Kasumi-1 (cell line): ENCODE measurements at places on chromosomes 4 and X.

DNA sequence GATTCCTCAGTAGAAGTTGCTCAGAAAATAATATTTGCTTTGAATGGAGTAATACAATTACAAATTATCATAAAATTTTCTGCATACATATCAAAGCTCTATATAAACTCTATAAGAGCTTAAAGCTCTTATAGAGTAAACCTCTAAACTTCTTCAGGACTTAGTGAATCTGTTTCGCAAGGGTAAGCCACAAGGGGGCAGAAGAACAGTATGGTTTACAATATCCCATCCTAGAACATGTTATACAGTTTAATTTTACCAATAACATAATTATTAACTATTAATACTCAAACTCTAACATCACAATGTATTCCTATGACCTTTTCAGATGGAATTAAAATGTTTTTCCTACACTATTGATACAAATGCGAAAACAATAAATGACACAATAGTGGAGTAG lies 33.8 kb upstream of the SPANXN1 start:
- DNase-seq = no peak

DNA sequence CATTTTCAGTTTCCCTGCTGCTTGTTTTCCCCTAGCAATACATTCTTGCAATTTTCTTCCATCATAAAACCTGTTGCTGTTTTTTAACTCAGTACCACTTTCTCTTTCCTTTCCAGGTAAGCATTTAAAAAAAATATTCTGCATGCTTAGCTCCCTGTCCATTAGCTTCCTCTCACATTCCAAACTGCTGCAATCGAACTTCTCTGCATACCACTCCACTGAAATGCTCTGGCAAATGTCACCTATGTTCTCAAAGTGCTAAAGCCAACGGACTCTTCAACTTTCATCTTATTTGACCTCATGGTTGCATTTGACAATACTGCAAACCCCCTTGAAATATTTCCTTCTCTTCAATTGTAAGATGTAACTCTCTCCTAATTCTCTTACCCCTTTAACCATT lies 192.7 kb downstream of the ANAPC10 start:
- DNase-seq = no peak

GRCh38 chr4:188435381-188435780 lies 296.1 kb downstream of the TRIML1 start:
- no peak for DNase-seq

GRCh38 chr4:56342746-56343145 lies 44.5 kb downstream of the AASDH start:
- no peak for DNase-seq

- DNase-seq = no peak
Observed at GRCh38 chr4:152613351-152613750, 66.4 kb downstream of the TMEM154 start.

DNA sequence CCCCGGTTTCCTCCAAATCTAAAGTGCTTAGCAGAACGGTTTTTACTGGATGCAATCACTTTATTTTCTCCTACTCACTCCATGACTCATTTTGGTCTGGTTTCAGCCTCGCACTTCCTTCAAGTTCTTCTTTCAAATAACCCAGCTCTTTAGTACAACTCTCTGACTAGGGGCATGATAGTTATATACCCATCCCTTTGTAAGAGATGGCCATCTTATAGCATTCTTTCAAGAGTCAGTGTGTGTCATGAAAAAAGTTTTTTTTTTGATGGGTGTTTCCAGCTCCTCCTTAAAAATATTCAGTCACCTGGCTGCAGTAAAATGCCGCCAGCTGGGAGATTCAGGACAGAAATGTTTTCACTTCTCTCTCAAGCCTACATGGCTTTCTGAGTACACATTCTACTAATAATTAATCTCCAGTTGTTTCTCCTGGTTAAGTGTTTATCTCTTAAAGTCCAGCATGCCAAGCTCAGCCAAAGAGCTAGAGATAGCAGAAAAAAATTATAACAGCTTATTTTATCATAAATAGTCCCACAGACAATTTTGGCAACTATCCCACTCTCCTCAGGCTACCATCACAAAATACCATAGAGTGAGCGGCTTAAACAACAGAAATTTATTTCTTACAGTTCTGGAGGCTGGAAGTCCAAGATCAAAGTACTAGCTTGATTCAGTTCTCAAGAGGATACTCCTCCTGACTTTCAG lies 139.3 kb downstream of the GASK1B start:
- DNase-seq = no peak

DNA sequence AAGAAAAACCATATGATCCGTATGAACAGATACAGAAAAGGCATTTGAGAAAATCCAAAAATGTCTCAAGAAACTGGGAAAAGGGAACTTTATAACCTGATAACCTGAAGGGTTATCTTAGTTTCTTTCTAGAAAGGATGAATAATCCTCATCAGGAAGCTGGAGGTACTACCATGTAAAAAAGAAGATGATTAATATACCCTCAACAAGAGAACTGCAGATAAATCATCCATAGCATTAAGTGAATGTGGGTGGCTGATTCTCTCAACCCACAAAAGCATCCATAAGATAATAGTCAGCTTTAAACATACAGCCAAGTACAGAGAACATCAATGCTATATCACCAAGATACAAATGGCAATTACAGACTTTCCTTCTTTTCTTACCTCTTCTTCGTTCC lies 26.4 kb downstream of the ANAPC10 start:
- no peak for DNase-seq

DNA sequence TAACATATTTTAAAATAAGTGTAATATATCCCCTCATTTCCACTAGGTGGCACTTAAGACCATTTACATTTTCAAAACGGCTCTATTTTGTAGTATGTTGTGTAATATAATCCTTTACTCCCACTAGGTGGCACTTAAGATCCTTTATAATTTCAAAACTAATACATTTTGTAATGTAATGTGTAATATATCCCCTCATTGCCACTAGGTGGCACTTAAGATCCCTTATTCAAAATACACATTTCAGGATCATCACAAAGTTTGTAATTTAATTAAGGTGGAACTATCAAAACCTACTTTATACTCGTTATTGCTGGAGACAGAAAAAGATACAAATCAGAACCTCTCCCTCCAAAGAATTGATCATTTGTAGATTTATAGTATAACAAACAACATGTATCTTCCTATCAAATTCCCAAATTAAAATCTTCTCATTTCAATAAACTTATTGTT lies 132.5 kb downstream of the ARHGAP6 start:
- peak; percentile 79 for DNase-seq
